ENCODE measurements at places on chromosomes 7 and 10. TPM values are rescaled to one million over a fixed set of nuclear protein-coding genes. Genes with fewer than 3 reads are reported as not detected.
A peak's percentile ranks its signal among the peaks of the same experiment; 100 is the strongest.

MRPS33 gene
- total RNA-seq = 20.7 TPM

ANKRD26 gene
- total RNA-seq = 16.8 TPM

VIPR2 gene
- not detected for total RNA-seq

- DNase-seq = no peak
These were observed 108.9 kb downstream of the UNCX start for GRCh38 chr7:1341361-1342089.

DNA sequence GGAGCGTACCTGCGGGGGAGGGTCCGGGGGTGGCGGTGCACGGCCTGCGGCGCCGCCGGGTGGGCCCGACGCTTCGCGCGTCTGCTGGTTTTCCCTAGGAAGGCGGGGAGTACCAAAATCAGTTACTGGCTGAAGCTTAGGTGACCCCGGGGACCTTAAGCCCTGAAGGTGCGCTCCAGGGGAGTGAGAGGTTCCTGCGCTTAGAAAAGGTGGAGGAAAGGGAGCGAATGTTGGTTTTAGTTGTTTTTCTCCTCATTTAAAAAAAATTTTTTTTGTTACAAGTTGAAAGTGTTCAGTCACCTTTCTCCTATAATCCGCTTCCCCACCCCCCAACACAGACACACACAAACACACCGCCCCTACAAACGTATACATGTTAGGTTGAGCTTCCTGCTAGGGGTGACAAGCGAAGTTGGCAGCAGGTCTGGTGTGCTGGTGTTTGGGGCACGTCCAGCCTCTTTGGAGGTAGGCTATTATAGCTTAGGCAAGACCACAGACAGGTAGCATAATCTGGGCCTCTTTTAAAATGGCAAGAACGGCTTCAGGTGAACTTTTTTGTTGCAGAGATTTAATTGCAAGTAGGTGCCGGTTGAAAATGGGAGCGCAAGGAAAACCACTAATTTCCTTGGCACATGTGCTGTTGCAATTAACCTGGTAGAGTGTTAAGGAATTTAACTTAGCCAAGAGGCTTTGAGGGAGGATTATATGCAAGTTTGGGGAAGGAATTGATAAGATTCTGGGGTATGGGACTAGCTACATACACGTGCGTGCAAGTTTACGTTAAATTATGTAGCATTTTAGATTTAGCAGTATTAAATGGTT is 945 bp downstream of the ADD3 start:
- DNase-seq = no peak

- DNase-seq = peak; percentile 74
These were observed 19.6 kb downstream of the AKR1C1 start for GRCh38 chr10:4982764-4983226.

DNA sequence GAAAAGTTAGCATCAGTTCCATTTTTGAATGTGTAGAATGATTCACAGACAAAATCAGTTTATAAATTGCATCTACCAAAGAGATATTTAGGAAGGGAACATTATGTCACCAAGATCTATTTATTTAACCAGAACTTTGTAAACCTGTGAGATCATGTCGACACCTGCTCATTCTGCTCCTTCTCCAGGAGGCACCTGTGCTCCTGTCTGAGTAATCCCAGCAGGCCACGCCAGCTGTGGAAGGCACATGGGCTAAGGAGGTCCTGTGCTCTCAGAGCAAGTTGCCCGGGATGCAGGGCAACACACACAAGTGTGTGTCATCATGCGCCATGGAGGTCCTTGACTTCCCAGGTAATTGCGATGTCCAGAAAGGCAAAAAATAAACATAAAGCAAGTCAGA is 45.5 kb upstream of the ADARB2 start:
- no peak for DNase-seq

DNA sequence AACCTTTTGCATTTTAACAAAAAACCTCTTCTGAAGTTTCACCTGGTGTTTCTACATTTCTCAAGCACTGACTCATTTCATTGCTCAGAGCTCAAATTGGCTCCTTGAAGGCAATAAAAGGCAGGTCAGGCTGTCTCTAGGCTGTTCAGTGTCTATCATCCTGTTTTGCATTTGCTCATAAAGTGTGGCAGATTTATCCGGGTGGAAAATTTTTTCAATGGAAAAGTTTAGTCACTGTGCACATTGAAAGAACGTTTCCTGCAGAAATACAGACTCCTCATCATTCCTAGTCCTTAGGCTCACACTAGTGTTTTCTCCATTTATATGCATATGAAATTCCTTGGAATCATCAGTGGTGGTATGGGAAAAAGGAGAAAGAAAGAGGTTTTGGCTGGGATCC is 114.2 kb upstream of the DGKB start:
- DNase-seq = peak; percentile 8

GRCh38 chr7:106112972-106113421 is 885 bp upstream of the SYPL1 start:
- no peak for DNase-seq

DNA sequence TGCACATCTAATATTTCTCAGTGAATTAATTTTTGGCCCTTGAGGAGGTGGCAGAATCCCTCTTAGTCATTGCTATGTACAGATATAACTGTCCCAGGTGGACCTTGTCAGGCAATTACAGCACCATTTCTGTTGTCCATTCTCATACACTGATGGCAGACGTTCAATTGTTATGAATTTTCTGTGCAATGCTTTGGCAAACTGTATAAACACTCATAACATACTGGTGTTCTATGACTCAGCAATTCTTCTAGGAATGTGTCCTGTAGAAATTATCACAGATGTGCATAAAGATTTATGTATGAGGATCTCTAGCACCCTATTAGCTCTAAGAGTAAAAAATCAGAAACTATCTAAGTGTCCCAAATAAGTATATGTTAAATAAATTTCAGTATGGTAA is 80.8 kb downstream of the DNAJB9 start:
- DNase-seq = peak; percentile 86
